ENCODE measurements at places on chromosomes 7 and 10.
A peak's percentile ranks its signal among the peaks of the same experiment; 100 is the strongest.

GRCh38 chr10:62528441-62528840 lies 154.3 kb downstream of the ZNF365 start:
- no peak for DNase-seq

DNA sequence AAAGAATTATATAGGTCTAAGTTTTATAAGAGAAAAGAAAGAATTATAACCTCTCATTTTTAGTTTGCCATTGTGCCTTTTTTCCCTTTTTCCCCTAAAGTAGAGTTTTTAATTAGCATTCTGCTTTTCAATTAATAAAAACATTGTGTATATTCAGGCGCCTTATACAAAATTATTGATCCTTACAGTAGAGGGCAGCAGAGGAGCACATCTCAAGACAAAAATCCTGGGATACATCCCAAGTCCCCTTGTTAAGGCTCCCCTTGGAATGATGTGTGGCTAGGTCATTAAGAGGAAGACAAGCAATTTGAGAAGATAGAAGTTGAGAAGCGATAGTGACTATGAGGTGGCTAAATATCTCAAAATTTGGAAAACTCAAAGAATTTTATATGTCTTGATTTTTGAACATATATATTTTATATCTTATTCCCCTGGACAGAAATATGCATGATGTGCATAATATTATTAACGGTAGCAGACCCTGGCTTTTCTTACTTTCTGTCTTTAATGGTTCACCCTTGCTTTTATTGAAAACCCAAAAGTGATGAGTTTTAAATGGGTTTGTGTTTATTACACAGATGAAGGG lies 19.1 kb upstream of the TPK1 start:
- DNase-seq = no peak

DNA sequence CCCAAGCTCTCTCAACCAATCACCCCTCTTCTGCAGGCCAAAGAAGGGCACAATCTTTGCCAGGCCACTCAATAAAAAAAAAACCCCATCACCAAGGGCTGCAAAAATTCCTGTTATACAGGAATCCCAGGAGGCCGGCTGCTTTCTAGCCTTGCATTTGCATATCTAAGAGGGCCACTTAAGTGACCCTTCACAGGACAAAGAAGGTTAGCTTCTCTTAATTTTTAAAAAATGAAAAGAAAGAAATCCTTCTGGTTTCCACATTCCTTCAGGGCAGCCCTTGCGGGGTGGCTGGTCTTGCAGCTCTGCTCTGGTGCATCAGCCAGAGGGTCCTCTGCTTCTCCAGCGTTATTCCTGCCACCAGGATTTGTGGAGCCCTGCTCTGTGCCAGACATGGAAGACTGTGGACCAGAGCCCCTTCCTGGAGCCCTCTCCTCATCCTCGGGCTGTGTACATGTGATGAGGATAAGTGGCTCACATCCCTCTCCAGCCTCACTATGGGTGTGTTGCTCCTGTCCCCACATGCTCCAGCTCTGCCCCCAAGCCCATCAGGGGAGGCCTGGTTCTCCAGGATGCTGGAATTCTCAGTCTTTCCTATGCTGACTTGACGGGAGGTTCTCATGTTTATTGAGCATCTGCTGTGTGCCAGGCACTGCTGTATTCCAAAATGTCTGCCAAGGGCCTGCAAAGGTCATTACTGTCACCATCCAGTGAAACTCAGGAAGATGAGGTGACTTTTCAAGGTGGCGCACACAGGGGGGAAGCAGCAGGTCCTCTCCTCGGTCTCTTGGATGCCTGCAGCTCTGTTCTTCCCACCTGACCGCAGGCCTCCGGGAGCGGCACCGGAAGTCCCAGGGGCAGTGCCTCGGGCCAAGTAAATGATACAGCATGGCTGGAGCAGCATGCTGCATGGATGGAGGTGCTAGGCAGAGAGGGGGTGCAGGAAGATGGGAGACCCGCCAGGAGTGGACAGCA lies 67.7 kb downstream of the ARHGAP22 start:
- DNase-seq = no peak

- no peak for DNase-seq
Measured at GRCh38 chr7:24755541-24756407, 1.5 kb downstream of the GSDME start.

GRCh38 chr7:116180302-116180701 lies 30.0 kb upstream of the TES start:
- peak; percentile 69 for DNase-seq

DNA sequence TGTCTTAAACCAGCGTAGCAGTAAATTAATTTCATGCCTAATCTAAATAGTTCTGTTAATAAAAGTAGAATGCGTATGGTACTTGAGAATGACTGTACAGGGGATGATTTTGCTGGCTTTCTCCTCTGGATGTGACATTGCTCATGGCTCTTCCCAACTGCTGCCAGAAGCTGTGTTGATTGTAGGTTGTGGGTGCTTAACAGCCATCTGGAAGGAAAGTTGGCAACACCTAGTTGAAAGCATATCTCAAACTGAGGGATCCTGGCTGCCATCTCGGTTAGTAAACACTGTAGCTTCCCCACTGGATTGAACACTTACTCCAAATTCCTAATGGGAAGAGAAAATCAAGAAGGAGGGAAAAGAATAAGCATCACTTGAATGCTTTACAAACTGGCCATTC lies 130.9 kb downstream of the NXPH1 start:
- no peak for DNase-seq

DNA sequence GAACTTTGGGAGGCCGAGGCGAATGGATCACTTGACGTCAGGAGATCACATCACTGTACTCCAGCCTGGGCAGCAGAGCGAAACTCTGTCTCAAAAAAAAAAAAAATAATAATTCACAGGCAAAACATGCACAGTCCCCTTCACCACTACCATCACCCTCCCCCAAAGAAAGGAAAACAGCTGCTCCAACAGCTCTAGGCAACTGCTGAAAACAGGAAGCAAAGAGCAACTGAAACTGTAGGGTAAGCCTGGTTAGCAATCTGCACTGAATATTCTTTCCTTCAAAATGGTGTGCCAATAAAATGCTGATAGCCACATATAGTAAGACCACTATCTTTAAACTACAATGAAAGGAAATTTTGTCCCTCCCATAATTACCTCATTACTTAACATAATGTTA lies 11.8 kb downstream of the NT5C2 start:
- no peak for DNase-seq

DNA sequence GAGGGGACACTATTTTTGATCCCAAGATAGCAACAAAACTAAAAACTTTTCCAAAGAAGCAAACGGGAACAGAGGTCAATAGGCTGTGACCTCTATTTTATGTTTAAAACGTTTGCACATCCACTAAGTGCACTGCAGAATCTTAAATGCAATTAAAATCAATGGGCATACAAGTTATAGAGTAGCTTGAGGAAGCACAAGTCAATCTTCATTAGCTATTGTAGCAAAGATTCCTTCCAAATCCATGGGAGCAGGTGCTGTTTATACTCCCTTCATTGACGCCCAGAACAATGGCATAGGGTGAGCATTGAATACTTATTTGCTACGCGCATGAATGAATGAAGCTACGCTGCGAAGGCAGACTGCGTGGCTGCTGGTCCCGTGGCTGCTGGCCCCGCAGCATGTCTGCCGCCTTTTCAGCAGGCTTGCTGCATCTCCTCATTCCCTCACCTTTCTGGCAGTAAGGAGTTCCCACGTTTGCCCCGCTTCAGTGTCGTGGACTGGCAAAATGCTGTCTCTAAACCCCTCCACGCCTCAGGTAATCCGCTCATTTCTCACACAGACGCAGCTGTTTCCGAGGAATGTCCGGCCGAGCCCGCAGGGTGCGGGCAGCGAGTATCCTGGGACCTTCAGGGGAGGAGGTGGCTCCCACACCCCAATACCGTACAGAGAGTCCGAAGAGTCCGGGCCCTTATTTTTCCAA lies 754 bp upstream of the PHYHIPL start:
- DNase-seq = no peak

DNA sequence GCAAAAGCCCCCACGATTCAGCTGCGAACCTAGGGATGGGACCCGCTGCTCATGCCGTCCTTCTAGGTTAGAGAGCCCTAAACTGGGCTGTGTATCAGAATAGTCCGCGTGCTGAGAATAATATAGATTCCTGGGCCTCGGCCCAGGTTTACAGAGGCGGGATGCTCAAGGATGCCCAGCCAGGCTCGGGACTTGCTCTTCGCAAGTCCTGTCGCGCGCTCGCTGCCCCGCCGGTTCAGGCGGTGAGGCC lies 266 bp upstream of the STMP1 start:
- DNase-seq = no peak

- DNase-seq = no peak
Measured at GRCh38 chr10:74165530-74165901, 14.5 kb downstream of the ADK start.

DNA sequence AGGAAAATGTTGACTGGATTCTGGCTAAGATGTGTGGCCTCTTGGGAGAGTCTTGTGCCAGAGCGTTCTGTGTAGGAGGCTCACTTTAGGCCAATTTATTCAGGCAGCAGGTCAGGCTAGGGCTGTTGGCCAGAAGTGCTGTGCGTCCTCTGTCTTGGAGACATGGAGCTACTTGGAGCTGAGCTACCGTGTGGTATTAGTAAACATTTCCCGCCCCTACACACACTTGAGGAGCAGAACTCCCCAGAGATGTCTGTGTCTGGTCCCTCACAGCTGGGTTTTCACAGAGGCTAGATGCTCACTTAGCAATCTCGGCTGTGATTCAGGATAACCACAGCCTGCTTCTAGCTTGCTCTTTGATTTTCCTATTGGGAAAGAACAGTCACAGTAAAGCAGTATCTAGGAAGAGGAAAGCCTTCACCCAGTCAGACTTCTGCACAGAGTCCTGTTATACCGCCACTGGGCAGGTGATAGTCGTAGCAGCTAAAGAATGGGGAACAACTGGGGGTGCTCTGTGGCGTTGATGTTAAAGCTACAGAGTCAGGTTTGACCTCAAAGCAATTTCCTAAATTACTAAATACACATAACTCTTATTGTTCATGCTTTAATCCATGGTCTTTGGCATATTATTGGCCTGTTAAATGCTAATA lies 86.7 kb downstream of the MDFIC start:
- no peak for DNase-seq

GRCh38 chr10:22658745-22659410 lies 55.5 kb downstream of the PIP4K2A start:
- DNase-seq = no peak

GRCh38 chr10:79344502-79345195 lies 2.6 kb upstream of the PPIF start:
- DNase-seq = no peak

GRCh38 chr7:155418304-155418703 lies 39.6 kb upstream of the EN2 start:
- no peak for DNase-seq

DNA sequence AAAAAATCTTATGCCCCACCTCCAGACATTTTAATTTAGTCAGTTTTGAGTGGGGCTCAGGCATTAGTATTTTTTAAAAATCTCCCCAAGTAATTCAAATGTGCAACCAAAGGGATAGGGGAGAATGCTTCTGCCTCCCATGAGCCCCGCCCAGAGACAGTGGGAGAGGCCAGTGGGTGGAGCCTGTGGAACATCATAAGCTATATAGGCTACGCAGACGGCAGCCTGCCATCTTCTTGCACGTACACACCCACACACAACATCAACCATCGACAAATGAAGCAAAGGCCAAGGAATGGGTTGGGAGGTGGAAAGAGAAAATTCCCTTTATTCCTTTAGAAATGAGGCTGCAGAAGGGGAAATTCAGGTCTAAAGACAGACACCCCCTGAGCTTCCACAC lies 25.2 kb downstream of the CREB3L2 start:
- DNase-seq = no peak

- no peak for DNase-seq
Measured at GRCh38 chr10:79946271-79947082, 2.4 kb downstream of the SFTPD start.
